Lung (tissue), 17 donors: ENCODE measurements at places on chromosomes 2 and 18.

- DNase-seq, result no peak
Observed at GRCh38 chr2:215407590-215408264, 28.1 kb downstream of the FN1 start.

DNA sequence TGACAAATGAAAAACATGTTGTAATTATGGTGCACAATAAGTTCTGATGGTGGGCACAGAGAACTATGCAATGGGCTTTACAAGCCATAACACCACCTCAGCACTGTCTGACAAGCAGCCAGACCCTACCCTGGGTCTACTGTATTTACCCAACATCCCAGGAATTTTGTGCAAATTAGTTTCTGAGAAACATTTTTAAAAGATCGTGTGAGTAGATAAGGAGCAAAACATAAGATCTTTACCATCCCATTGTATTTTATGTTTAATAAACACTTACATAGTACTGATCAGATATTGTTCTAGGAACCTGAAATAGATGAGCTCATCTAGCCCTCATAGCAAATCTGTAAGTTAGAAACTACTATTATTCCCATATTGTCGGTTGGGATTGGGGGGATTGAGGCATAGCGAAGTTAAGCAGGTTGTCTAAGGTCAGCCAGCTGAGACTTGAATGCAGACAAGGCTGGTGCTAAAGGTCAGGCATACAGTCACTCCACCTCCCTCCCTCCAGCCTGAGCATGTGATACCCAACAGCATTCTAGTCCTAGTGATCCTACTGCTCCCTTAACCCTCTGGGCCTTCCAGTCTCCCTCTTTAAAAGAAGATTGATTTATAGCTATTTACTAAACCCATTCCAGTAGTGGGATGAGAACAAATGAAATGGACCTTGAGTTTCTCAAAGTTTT, 67.4 kb upstream of the STAM2 start:
- no peak for DNase-seq

- no peak for DNase-seq
Observed at GRCh38 chr2:199851501-199851810, 464 bp upstream of the FTCDNL1 start.

- no peak for DNase-seq
Observed at GRCh38 chr18:60149316-60149715, 223.3 kb downstream of the MC4R start.

DNA sequence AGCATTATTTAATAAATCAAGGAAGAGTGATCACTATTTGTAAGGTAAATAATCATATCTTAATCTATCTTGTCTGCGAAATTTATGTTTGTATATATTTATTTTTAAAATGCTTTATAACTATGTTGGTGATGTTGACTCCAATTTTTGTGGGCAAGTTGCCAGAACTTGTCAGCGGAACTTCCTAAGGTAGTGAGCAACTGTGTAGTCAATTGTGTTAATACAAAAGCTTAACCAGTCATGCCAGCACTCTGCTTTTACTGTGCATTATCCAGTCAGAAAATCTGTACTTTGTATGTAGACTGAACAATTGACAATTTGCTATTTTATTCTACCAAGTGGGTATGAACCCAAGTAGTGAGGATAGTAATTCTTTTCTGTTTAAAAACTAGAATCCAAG, 61.9 kb upstream of the RND3 start:
- no peak for DNase-seq

DNA sequence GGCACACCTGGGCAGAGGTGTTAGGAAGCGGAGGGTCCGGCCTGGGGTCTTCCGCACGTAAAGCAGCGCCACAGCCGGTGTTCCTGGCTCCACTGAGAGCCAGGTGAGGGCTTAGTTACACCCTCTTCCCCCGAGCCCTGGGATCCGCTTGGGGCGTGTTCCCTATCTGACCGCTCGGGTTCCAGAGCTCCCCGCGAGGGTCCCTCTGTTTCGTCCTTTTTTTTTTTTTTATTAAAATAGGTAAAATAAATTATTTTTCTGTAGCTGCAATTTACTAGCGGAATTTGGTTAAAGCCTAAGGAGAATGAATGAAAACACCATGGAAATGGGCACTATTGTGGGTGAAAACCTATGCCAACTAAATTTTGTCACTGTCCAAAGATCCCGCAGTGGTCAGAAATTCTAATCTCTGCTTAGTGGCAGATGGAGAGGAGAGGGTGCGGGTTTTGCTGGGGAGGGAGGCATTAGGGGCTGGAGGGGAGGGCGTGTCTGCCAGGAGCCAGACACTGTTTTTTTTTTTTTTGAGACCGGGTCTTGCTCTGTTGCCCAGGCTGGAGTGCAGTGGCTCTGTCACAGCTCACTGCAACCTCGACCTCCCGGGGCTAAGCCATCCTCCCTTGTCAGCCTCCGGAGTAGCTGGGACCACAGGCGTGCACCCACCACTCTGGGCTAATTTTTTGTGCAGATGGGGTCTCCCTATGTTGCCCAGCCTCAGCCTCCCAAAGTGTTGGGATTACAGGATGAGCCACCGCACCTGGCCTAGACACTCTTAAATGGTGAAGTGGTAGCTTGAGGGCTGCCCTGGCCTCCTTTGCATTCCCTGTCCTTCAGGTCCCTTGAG, 834 bp downstream of the PDCL3 start:
- no peak for DNase-seq
